SHP77 treated with DMSO at 0.1 percent for 48 hours (cell line): ENCODE measurements at places on chromosomes 3 and 15.
A peak's percentile ranks its signal among the peaks of the same experiment; 100 is the strongest.

DNA sequence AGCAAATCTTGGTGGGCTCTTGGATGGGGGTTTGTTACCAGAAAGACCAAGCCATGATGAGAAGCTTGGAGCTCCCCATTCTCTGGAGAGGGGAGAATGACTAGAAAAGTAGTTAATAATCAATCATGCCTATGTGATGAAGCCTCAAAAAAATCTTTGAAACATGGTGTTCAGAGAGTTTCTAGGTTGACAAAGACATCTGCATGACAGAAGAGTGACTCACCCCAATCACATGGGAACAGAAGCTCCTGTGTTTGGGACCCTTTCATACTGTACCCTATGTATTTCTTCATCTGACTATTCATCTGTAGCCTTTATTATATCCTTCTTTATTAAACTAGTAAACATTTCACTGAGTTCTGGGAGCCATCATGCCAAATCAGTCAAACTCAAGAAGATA, 87.4 kb downstream of the BCHE start:
- DNase-seq = no peak

- DNase-seq = no peak
These were observed 367.9 kb upstream of the GBE1 start for GRCh38 chr3:82129221-82129801.

GRCh38 chr3:36417237-36417636, 36.9 kb downstream of the STAC start:
- no peak for DNase-seq

GRCh38 chr3:105700575-105700974, 168.2 kb downstream of the CBLB start:
- no peak for DNase-seq

DNA sequence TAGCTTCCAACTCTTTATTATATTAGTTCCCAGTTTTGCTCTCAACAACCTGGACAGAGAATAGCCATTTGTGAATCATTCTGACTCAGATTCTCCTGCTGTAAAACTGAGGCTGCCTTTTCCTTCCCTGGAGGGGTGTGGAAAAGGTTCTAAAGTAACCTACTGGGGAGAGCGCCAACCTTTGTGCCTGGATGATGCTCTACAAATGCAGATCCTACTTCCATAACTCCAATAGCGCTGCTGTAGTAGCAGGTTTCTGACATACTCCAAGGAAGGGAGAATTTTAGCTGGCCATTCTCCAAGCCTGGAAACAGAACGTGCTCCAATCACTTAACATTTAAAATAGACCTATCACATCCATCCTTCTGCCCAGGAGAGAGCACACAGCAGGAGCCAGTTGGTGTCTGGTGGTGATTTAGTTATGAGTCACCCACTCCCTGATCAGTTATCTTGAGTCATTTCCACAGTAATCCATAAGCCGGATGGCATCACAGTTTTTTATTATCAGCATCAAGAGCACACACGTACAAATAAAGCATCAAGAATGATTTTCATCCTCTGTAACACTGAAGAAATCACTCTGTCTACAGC, 38.3 kb downstream of the MYH15 start:
- DNase-seq = no peak

DNA sequence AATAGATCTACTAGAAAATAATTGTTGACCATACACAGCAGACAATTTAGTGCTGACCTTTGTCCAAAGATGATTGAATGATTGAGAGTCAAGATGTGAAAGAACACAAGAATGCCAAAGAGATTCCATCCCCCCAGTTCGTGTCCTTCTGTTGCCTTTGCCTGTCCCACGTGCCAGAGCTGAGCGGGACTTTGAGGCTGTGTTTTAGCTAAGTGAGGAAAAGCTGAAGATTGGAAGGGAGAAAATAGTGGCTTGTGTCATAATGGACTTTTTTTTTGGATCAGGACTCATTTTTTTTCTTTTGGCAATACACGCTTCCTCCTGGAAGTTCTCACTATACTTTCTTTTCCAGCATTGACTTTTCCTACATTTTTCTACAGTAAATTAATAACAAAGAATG, 206.6 kb upstream of the MDFIC2 start:
- DNase-seq = no peak

- DNase-seq = no peak
These were observed 19.5 kb upstream of the SPESP1 start for GRCh38 chr15:68910816-68911215.

DNA sequence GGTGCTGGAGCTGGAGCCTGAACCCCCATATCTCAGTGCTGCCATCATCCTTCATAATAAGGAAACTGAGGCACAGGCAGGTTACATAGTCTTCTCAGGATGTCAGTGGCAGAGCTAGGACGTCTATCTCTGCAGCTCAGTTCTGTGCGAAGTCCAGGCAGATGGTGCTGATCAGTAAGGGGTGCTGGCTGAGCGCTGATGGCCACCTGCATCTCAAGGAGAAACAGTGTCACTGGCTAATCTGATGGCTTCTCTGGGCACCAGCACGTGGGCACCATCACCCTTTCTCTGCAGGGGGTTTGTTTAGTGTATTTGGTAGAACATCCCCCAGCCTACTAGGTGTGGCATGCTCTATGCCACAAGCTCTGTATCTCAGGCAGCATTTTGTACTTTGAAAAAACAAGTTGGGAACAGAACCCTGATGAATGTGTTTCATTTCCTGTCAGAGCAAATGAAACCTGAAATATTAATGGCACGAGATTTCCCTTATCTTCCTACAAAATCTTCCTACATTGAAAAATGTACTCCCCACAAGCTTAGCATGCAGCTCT, 35.1 kb downstream of the APBA2 start:
- DNase-seq = no peak

GRCh38 chr3:139509631-139510030, 29.9 kb downstream of the RBP1 start:
- no peak for DNase-seq

GRCh38 chr3:183701744-183702143, 4.1 kb downstream of the YEATS2 start:
- DNase-seq = no peak

DNA sequence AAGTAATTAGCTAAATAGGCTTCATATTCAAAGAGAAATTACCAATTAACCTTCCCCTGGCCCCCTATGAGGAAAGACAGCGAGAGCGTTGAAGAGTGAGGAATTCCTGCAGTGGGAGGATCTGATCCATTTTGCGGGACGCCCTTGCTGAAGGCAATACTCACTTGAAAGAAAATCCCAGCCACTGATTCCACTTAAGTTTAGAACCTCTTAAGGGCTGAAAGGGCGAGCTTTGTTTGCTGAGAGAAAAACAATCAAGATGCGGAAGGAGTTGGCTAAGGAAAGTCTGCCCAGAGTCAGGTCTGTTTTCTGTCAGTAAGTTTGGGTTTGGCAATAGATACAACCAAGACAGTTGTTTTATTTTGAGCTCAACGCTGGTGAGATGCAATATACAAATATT, 102.8 kb upstream of the GBE1 start:
- DNase-seq = no peak

GRCh38 chr3:186002884-186003472, 65.2 kb upstream of the TRA2B start:
- DNase-seq = no peak

DNA sequence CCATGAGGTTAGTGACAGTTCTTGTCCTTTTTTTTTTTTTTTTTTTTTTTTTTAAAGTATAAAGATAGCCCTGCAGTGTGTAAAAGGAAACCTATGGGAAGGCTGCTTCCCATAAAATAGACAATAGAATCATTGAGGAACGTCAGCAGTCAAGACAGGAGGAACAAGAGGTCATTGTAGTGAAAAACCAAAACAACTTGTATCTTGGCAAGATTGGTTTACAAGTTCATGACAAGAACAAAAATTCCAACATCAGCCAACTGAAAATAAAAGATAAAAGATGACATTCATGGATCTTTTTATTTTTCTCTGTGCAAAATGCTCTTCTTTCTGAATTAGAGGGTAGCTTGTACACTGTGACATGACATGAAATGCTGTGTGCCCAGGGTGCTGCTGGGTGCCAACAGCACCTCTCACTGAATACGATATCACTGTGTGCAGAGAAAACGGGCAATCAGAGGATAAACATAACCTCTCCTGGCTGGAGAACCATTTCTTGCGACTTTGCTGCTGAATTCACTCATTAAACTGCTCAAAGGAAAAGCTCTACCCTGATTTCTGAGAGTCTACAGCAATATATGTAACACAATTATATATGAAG, 30.1 kb upstream of the IP6K2 start:
- no peak for DNase-seq

- DNase-seq = no peak
These were observed 246.4 kb downstream of the SLC9A9 start for GRCh38 chr3:143601723-143602484.

GRCh38 chr3:143471705-143472104, 352.1 kb downstream of the CHST2 start:
- DNase-seq = no peak

GRCh38 chr3:156764751-156765150, 61.4 kb upstream of the LEKR1 start:
- no peak for DNase-seq

DNA sequence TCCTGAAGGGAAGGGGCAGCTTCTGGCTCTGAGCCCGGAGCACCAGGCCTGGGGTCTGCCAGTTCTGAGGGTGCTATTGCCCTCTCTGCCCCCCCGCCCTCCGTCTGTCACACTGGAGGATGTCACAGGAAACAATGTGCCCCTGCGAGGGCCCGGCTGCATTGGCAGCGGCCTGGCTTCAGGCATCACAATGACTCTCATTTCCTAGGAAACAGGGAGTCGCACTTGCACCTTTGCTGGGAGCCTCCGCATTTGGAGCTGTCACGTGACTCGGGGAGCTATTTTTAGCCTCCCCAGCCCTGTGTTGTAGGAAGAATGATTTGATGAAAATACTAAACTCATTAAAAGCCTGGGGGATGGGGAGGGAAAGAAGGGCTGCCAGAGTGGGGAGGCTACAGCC, 518.9 kb downstream of the SHQ1 start:
- DNase-seq = peak; percentile 61

DNA sequence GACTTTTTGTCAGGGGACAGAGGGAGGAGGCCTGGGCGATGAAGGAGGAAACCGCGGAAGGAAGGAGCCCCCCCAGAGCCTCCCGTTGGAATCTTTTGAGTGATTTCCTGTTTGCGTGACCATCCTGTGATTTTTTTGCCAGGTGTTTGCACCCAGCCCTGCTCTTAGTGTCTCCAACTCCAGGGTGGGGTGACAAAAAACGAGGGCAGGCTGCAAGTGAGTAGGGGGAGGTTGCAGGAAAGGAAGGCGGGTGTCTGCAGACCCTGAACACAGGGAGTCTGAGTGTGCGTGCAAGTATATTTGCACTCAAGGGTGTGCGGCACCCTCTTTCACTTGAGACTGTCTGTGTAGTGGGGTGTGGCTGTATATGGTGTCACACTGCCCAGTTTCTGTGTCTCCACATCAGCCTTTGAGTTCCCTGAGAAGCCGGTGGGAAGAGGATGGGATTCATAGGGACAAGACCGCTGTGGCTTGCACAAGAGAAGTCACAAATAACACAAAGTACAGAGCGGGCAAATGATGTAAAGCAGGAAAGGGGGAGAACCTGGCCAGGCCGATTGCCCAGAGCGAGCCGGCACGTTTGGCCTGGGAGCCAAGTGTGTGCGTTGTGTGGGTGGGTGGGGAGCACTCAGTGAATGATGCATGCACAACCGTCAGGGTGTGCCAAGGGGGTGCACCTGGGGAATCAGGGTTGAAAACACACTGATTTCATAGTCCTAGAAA, 6.6 kb downstream of the ISLR2 start:
- no peak for DNase-seq

DNA sequence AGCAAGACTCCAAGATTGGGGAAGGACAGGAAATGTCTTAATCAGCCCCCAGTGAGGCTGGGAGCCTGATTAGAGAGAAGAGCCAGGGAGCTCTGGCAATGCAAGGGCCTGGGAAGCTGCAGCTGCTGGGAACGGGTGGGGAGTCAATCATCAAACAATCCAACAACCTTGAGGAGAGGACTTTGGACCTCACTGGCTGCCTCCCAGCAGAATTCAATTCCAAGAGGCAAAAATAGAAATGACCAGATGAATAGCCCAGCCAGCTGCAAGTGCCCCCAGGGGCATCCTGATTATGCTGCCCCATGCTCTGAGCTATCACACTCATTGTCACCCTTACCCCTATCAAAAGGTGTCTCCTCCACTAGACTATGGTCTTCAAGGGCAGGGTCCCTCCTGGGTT, 6.1 kb upstream of the HOMER2 start:
- DNase-seq = no peak

GRCh38 chr3:132189601-132190000, 127.6 kb upstream of the ACP3 start:
- DNase-seq = no peak

GRCh38 chr3:158395421-158395820, 175.6 kb upstream of the MLF1 start:
- no peak for DNase-seq

DNA sequence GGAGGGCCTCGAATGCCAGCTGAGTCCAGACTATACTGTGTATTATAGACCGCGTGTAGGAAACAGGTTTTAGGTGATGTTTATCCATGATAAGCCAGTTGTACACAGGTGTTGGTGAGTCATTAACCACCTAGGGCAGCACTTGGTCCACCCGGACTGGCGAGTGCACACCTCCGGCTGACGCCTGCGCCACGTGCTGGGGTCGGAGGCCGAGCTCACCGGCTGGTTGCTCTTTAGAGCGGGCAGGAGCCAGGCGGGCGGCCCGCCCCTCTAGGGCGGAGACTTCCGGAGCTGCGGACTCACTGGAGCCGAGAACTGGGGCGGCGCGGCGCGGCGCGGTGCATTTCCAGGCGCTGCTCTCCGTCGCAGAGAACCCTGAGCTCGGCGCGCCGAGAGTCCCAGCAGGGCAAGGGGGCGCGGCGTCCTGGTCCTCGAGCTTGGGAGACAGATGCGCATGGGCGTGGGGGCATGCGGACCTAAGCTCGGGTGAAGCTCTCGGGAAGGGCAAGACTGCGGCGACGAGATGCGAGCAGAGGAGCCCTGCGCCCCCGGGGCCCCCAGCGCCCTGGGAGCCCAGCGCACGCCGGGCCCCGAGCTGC, at the start of gene ESYT3:
Gene ESYT3, plus strand, starts transcription at position 341 of the 599 bp plus-strand sequence. Its CDS starts 183 bp downstream, at position 524.
- DNase-seq = no peak

DNA sequence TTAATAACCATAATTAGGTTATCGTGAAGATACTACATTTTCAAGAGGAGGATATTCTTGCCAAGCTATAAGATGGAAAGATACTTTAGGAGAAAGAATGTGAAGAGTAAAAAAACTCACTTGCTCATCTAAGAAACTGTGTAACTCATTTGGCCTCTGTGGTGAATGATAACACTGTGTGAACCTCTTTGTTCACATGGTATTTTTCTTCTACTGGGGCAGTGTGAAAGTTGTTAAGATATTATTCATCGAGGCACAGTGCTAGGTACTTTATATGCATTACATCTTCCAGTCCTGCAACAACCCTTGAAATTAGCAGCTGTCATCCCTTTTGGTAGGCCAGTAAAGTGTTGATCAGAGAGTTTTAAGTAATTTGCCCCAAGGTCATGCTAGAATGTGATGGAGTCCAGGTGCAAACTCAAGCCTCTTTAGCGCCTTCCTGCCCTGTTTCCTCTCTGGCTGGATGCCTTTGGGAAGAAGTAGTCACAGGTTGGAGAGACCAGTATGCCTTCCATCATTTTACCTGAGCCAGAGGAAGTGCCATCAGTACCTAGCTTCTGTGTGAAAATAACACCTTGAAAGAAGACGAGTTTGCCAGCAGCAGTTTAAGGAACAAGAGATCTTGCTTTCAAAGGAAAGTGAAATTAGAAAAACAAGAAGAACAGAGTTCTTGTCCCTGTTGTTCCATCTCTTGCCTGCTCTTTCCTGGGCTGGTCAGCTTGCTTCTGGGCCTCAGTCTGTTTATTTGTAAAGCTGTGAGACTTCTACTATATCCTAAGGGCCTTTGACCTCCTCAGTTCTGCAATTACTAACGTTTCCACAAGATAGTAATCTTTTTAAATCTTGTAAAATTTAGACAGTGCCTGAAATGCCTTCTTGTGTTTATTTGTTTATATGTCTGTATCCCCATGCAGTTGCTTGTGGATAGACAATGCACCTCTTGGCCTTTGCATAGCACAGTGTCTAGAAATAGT, 179.3 kb downstream of the FNDC3B start:
- DNase-seq = no peak
